ENCODE measurements at places on chromosomes 12 and 14.

GRCh38 chr12:40158592-40159111 is 52.8 kb upstream of the SLC2A13 start:
- no peak overlapping the region for H3K27ac ChIP-seq
- H3K36me3 ChIP-seq, result no peaks in the 10 kb centered on the region
- H3K4me1 ChIP-seq, result no peaks in the 10 kb centered on the region
- H3K4me3 ChIP-seq, result no peak overlapping the region
- no peak for DNase-seq
- no peaks in the 10 kb centered on the region for H3K27me3 ChIP-seq

- no peaks in the 10 kb centered on the region for H3K36me3 ChIP-seq
- no peak overlapping the region for H3K4me3 ChIP-seq
- DNase-seq, result no peak
- H3K27me3 ChIP-seq, result no peaks in the 10 kb centered on the region
- H3K27ac ChIP-seq, result no peak overlapping the region
Measured at GRCh38 chr12:128864516-128865186, 11.4 kb downstream of the GLT1D1 start.

- H3K36me3 ChIP-seq, result no peaks in the 10 kb centered on the region
- no peak overlapping the region for H3K4me3 ChIP-seq
- H3K4me1 ChIP-seq, result no peaks in the 10 kb centered on the region
- H3K27me3 ChIP-seq, result no peaks in the 10 kb centered on the region
- DNase-seq, result no peak
Measured at GRCh38 chr14:33792009-33792719, 158.7 kb downstream of the EGLN3 start.

DNA sequence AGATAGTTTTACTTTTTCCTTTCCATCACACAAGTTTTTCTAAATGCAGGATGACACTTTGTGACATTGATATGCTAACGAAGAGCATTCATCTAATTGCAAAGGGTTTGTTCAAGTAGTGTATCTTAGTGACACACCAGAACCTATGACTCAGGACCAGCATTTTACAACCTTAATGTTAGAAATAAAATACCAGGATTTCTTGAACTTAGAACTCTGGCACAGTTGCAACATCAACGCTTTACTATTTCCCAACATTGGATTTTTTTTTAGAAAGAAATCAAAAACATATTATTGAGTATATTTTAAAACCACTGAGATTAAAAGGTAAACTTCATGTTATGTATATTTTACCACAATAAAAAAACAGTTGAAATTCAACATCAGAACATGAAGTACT is 17.9 kb upstream of the PLEKHG6 start:
- H3K27me3 ChIP-seq, result no peaks in the 10 kb centered on the region
- no peak overlapping the region for H3K27ac ChIP-seq
- H3K36me3 ChIP-seq, result no peaks in the 10 kb centered on the region
- no peaks in the 10 kb centered on the region for H3K4me1 ChIP-seq
- no peak for DNase-seq
